Hepatocyte (in vitro differentiated cells): ENCODE measurements at places on chromosomes 3 and 15.

- H3K27me3 ChIP-seq: no peaks in the 10 kb centered on the region
- no peak overlapping the region for H3K27ac ChIP-seq
- H3K4me1 ChIP-seq: no peaks in the 10 kb centered on the region
- no peak for DNase-seq
- H3K36me3 ChIP-seq: no peaks in the 10 kb centered on the region
These were observed 25.7 kb upstream of the ANO10 start for GRCh38 chr3:43647331-43648166.

DNA sequence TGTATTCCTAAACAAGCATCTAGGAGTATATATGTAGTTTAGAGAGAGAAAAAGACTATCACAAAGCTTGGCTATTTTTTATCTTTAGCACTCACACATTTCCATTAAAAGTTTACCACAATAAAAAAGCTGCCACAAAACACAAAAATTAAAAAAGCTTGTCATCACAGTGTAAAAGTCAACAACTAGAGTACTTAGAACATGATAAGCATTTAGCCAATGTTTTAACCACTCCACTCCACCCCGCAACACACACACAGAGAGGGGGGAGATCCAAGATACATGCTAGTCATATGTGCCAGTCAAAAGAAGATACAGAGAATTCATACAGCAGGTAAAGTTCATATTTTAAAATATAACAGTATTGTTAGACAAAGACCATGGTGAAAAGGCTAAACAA, 79.7 kb downstream of the STAG1 start:
- no peak overlapping the region for H3K27ac ChIP-seq
- no peaks in the 10 kb centered on the region for H3K4me1 ChIP-seq
- H3K36me3 ChIP-seq: no peaks in the 10 kb centered on the region
- no peaks in the 10 kb centered on the region for H3K27me3 ChIP-seq
- no peak overlapping the region for H3K4me3 ChIP-seq
- DNase-seq: no peak

- no peaks in the 10 kb centered on the region for H3K4me1 ChIP-seq
- H3K36me3 ChIP-seq: no peaks in the 10 kb centered on the region
- no peak for DNase-seq
- H3K4me3 ChIP-seq: no peak overlapping the region
- no peak overlapping the region for H3K27ac ChIP-seq
- no peaks in the 10 kb centered on the region for H3K27me3 ChIP-seq
These were observed 18.3 kb downstream of the RASA2 start for GRCh38 chr3:141505166-141505565.

DNA sequence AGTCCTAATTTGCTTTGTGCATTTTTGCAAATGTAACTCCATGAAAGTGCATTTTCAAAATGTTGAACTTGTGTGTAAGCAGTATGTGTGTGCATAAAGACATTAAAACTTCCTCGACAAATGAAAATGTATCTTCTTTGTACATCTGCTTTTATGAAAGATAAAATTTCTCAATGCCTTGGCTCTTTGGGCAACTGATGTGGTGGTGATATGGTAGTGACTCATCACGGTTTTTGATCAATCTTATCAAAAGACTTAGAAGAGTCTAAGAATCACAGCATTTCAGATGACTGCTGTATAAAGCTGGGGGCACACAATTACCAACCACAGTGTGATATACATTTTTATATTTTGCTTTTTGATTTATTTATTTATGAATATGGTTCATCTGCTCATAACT, 5.4 kb upstream of the MASP1 start:
- H3K4me1 ChIP-seq: peaks cover 21% of the 10 kb centered on the region
- H3K4me3 ChIP-seq: no peak overlapping the region
- H3K27me3 ChIP-seq: no peaks in the 10 kb centered on the region
- H3K27ac ChIP-seq: no peak overlapping the region
- DNase-seq: no peak

DNA sequence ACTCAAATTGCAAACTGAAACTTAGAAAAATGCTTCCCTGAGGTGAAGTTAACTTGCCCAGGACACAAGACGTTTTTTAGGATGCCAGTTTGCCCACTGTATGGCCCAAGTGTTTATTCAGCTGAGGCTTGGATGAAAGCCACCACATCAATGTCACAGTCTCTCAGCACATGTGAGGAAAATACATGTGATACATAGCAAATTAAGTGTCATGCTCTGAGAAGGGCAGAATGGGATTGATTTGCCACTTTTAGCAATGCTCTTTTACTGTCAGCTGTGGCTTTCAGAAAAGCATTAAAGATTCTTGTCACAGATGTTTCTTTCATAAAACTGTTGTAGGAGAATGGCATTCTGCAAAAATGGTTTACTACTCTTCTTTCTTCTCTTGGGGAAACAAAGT, 165.5 kb downstream of the ZIC1 start:
- H3K4me1 ChIP-seq: no peaks in the 10 kb centered on the region
- no peak for DNase-seq
- H3K36me3 ChIP-seq: no peaks in the 10 kb centered on the region
- no peak overlapping the region for H3K27ac ChIP-seq
- no peaks in the 10 kb centered on the region for H3K27me3 ChIP-seq

DNA sequence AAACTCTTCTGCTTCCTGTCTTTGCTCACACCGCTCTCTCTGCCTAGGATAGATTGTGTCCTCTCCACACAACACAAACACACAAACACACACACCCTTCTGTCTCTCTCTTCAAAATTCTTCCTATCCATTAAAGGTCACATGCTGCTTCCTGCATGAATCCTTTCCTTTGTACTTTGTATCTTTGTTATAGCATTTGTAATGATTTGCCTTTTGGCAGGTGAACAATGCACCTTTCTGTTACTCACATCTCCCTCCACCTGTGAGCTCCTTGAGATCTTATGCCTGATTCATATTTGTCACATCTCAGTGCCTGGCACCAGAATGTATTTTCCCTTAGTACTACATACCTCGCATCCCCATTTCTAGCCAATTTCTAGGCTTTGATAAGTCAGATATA, 251.4 kb upstream of the UMPS start:
- no peak for DNase-seq
- no peak overlapping the region for H3K4me3 ChIP-seq
- H3K36me3 ChIP-seq: no peaks in the 10 kb centered on the region
- no peaks in the 10 kb centered on the region for H3K27me3 ChIP-seq
- H3K4me1 ChIP-seq: no peaks in the 10 kb centered on the region

DNA sequence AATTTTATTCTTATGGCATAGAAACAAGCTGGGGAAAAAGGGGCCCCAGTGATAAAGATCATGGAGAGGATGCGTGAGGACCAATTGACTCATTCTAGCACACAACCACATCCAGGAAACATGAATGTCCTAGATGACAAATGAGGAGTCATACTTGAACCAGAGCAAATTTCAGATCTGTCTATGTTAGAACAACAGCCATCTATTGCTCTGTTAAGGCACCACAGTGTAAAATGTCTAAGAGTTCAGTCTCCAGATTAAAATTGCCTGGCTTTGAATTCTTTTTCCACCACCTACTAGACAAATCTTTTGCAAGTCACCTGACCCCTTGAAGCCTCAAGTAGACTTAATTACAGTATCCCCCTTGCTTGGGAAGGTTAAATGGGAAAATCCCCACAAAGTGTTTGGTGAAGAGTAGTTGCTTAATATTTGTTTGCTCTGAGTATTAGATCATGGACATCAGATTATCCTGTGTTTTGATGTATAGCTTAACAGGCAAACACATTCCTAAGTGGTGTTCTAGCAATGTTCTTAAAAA, 258.7 kb upstream of the TGFBR2 start:
- no peaks in the 10 kb centered on the region for H3K36me3 ChIP-seq
- H3K27ac ChIP-seq: peak overlapping the region; percentile 21
- no peaks in the 10 kb centered on the region for H3K27me3 ChIP-seq
- no peak for DNase-seq
- peaks cover 8% of the 10 kb centered on the region for H3K4me1 ChIP-seq
- no peak overlapping the region for H3K4me3 ChIP-seq

- H3K27ac ChIP-seq: peak overlapping the region; percentile 70
- peak overlapping the region; percentile 82 for H3K4me3 ChIP-seq
- peaks cover 23% of the 10 kb centered on the region for H3K27me3 ChIP-seq
- DNase-seq: peak; percentile 50
- no peaks in the 10 kb centered on the region for H3K36me3 ChIP-seq
These were observed 430 bp downstream of the SLCO2A1 start for GRCh38 chr3:134029256-134029733.

GRCh38 chr3:37904601-37905000, 42.9 kb downstream of the CTDSPL start:
- H3K4me3 ChIP-seq: no peak overlapping the region
- H3K27me3 ChIP-seq: no peaks in the 10 kb centered on the region
- H3K27ac ChIP-seq: no peak overlapping the region
- DNase-seq: no peak
- H3K36me3 ChIP-seq: no peaks in the 10 kb centered on the region
